ENCODE measurements at places on chromosomes 13 and 19.

DNA sequence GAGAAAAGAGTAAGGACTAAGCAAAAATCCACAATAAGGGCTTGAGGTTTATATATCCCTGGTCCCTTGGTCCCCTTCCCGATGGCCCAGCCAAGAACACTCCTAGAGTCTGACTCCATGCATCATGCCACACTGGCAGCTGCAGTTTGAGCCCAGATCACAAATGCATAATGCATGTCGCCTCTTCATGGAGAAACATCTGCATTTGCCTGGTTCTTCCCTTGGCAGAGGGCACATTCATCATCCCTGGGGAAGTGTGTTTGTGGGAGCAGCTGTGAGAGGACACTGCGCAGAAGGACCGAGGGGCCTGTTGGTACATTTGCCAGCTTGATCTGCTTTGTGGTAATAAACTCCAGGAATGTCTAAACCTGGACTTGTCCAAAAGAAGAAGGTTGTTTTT is 731.8 kb downstream of the FGF9 start:
- no peak for DNase-seq

DNA sequence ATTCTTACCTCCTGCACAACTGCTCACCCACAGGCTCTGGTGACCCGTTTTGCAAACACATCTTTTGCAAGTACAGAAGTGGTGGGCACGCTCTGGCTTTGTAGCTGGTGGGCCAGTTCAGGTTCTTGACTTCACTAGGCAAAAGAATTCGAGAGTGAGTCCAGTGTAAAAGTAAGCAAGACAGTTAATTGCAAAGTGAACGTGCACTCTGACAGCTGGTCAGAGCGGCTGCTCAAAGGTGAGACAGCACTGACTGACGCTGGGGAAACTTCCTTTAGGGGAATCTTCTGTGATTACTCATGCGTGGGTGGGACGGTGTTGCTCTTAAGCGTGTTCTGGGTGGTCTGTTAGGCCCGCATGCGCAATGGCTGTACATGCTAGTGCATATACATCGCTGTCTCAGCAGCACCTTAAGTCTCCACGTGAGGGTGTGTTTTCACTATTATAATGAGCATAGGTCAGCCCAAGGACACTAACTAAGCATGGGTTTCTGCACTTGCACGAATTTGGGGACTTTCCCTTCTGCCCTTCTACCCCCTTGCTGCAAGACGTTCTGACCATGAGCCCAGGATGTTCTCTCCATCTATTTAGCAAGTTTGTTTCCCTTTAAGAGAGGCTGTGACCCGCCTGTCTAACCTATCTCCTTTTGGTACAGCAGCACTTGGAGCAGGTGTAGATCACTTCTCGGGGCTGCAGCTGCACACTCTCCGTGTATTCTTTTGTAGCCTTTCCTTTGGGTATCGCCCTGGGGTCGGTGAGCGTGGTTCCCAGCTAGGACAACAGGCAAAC is 30.2 kb upstream of the CD33 start:
- peak; percentile 7 for DNase-seq

GRCh38 chr13:101985321-101985720 is 416.5 kb downstream of the FGF14 start:
- no peak for DNase-seq

DNA sequence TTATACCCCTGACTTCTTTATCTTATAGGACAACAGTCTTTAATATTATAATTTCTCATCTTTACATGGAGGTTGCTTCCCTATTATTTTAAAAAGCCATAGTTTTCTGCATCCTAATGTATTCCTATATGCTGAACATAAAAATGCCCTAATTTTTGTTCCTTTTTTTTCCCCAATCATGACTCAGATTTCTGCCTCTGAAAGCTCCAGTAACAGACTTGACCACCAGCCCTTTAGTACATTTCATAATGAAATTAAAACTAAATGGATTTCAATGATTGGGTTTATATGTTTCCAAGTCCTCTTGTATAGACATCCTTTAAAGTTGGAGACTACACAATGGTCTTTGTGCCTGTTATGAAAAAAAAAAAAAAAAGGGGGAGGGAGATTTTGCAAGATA is 712.5 kb downstream of the DIAPH3 start:
- DNase-seq, result no peak

- DNase-seq, result no peak
Observed at GRCh38 chr13:75694722-75695121, 58.6 kb downstream of the LMO7 start.

DNA sequence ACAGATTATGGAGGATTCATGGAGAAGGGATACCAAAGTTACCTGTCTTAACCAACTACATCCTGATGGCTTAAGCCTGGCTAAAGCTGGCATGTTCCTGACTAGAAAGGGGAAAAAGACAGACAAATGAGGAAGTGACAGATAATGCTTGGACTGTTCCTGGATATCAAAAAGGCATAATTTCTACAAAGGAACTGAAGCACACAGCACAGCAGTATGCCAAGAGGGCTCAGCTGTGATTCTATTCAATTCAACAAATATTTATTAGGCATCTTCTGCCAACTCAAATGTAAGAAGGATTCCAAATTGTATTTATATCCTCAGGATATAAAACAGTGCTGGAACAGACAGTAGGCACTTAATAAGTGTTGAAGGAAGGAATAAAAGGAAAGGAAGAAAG is 59.5 kb downstream of the KLF12 start:
- DNase-seq, result no peak

- no peak for DNase-seq
Observed at GRCh38 chr13:43203781-43204180, 180.4 kb downstream of the DNAJC15 start.

GRCh38 chr19:2236064-2236313 is 140 bp downstream of the PLEKHJ1 start:
- no peak for DNase-seq

GRCh38 chr13:71663431-71663830 is 203.6 kb downstream of the DACH1 start:
- DNase-seq, result no peak

- no peak for DNase-seq
Observed at GRCh38 chr19:31110336-31110735, 238.9 kb downstream of the TSHZ3 start.

GRCh38 chr13:36915896-36916640 is 4.0 kb downstream of the SMAD9 start:
- no peak for DNase-seq

DNA sequence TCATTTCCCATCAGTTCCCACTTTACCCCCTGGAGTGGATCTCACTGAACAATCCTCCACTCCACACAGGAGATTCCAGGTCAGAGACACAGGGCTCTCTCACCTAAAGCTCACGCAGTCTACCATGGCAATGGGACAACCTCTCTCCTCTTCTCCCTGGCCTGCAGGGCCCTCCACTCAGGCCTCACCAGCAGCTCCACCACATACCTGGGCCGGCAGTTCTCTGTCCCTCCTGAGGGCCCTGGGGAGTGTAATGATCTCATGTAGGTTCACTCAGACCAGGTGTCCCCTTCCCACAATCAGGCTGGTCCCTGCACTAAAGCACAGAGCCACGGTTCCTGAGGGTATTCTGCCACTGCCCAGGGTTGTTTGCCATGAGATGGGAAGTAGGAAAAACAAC is 15.6 kb downstream of the CEACAM3 start:
- no peak for DNase-seq

GRCh38 chr13:98568918-98569317 is 8.0 kb downstream of the STK24 start:
- no peak for DNase-seq
